ENCODE measurements at places on chromosomes 12 and 14.

DNA sequence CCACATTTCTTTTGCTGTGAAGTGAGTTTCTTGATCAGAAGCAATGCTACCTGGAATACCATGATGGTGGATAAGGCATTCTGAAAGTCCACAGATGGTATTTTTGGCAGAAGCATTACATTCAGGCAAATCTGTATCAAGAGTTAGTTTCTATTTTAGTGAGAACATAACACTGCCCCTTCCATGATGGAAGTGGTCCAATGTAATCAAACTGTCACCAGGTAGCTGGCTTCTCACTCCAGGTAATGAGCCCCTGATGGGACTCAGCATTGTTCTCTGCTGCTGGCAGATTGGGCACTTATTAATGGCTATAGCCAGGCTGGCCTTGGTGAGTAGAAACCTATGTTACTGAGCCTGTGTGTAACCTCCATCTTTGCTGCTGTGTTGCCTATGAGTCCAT, 80.7 kb downstream of the KCNA5 start:
- DNase-seq: no peak

- DNase-seq: no peak
Observed at GRCh38 chr14:28571636-28572035, 195.0 kb upstream of the FOXG1 start.

DNA sequence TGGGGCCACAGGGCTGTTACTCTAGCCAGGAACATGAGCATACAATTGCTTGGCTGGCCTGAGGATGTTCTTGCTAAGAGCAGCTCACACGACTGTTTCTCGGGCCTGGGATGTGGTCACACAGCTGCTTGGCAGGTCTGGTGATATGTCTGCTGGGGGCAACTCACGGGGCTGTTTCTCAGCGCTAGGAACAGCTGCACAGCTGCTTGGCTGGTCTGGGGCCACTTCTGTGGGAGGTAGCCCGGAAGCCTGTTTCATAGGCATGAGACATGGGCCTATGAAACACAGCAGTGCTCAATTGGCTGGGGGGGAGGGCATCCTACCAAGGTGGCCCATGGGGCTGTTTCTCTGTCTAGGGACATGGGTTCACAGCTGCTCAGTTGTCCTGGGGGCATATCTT, 73.4 kb upstream of the DDHD1 start:
- peak; percentile 69 for DNase-seq

- peak; percentile 37 for DNase-seq
Observed at GRCh38 chr12:93621986-93622385, 49.5 kb downstream of the SOCS2 start.

DNA sequence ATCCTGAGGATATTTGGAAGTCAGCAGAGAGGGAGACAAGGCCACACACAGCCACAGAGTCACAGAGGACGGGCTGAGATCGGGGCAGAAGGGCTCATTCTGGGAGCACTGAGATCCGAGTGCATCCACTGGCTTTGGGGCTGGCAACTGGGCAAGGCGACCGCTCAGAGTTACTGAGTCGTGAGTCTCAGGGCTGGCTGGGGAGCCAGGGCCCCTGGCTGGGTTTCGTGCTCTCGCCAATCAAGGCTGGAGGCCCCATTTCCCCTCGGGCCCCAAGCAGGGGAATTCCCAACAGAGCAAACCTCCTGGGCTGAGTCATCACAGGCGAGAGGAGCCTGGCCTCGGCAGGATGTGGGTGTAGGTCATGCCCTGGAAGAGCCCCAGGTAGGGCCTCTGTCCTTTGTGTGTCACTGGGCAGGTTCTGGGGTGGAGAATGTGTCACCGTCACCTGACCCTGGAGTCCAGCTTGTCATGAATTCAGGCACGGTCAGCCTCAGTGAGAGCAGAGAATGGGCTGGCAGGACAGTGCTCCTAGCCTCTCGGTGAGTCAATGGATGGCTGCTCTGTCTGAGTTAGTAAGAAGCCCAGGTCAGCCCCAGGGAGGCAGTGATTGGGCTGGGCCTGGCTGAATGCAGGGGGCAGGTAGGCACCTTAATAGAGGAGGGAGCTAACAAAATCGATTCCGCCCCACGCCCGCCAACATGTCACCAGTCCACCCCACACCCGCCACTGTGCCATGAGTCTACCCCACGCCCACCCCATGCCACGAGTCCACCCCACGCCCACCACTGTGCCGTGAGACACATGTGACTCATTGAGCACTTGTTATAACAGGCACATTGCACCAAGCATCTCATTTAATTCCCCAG, 16.9 kb downstream of the ASB2 start:
- peak; percentile 86 for DNase-seq

GRCh38 chr14:61625165-61625564, 70.1 kb upstream of the HIF1A start:
- DNase-seq: no peak

DNA sequence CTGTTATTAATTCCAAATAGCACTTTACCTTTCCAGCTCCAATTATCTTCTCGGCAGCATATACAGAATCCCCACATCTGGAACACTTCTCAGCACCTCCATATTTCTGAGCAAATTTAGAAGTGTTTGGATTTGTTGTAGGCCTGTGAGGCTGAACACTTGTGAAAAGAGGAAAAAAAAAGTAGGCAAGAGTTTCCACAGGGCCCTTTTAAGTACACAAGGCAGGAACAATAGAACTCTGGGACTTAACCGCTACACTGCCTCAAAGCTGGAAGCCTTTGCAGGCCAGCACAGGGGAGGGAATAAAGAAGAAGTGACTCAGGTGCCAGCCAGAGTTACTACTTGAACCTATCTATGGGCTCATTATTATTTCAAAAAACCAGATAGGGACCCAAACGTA, 18.6 kb downstream of the CSRP2 start:
- DNase-seq: no peak

GRCh38 chr12:33587784-33588712, 148.4 kb upstream of the SYT10 start:
- peak; percentile 93 for DNase-seq

- no peak for DNase-seq
Observed at GRCh38 chr14:74601982-74602381, 10.1 kb downstream of the LTBP2 start.

- DNase-seq: peak; percentile 77
Observed at GRCh38 chr14:69648480-69649451, 37.4 kb downstream of the SUSD6 start.

GRCh38 chr14:101353422-101353821, 207.9 kb upstream of the DIO3 start:
- DNase-seq: no peak

DNA sequence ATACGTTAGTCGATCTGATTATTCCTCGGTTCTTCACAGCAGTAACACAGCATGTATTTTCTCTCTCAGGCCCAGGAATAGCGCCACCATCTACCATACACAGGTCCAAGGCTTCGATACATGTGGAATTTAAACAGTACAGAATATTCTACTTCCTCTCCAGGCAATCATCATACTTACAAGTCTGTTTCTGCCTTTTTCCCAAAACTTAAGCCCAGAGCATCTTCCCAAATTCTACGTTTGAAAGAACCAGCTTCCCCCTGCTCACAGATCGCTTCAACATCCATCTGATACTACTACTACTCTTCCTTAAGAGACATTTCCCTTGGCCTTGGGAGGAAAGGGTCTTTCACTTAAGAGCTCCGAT, 626 bp downstream of the TXNDC16 start:
- peak; percentile 44 for DNase-seq

DNA sequence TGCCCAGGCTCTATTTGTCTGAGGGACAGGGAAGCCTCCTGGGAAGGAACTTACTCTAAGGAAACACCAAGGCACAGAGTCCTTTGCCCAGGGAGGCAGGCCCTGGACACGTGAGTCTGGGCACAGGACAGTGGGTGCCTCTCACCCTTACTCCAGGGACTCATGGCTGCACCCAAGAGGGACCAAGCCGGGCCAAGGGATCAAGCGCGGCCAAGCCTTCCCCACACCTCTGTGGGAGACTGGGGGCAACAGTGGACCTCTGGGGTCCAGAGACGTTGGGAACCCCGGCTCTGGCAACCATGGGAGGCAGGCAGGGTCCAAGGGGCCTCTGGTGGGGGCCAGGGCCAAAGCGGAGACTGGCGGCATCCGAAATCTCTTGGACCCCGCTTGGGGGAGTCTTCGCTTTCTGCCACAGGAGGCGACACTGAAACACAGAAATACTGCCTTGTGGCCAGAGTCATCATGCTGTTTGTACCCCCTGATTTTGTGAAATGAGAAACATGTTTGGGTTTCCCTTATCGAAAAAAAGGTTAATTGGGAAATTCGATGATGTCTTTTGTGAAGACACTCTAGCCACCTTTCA, 51.7 kb upstream of the BCL11B start:
- DNase-seq: no peak

GRCh38 chr12:59499774-59500173, 96.1 kb upstream of the SLC16A7 start:
- no peak for DNase-seq

- no peak for DNase-seq
Observed at GRCh38 chr14:51504669-51505068, 147.0 kb upstream of the FRMD6 start.

DNA sequence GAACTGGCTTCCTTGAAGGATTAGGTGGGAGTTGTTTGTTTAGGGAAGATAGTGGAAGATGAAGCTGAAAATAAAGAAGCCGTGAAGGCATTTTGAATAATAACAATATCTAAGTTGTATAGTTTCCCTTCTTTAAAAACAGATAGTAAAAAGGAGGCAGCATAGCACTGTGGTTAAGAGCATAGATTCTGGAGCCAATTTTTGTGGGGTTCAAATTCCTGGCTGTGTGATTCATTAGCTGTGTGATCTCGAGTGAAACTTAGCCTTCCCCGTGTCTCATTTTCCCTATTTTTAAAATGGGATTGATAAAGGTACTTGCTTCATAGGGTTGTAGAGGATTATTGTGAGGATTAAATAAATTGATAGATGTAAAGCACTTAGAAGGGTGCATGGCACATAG, 104.5 kb downstream of the MYRFL start:
- peak; percentile 27 for DNase-seq

GRCh38 chr12:57451233-57451778, 3.8 kb upstream of the INHBE start:
- no peak for DNase-seq

GRCh38 chr12:76708296-76708695, 55.6 kb upstream of the ZDHHC17 start:
- no peak for DNase-seq

GRCh38 chr14:65371784-65372183, 40.7 kb upstream of the FUT8 start:
- no peak for DNase-seq

GRCh38 chr12:102316723-102317122, 119.1 kb upstream of the PMCH start:
- no peak for DNase-seq

- DNase-seq: no peak
Observed at GRCh38 chr12:124318278-124319020, 23.6 kb downstream of the RFLNA start.

- no peak for DNase-seq
Observed at GRCh38 chr12:117685110-117685926, 283.5 kb downstream of the KSR2 start.

DNA sequence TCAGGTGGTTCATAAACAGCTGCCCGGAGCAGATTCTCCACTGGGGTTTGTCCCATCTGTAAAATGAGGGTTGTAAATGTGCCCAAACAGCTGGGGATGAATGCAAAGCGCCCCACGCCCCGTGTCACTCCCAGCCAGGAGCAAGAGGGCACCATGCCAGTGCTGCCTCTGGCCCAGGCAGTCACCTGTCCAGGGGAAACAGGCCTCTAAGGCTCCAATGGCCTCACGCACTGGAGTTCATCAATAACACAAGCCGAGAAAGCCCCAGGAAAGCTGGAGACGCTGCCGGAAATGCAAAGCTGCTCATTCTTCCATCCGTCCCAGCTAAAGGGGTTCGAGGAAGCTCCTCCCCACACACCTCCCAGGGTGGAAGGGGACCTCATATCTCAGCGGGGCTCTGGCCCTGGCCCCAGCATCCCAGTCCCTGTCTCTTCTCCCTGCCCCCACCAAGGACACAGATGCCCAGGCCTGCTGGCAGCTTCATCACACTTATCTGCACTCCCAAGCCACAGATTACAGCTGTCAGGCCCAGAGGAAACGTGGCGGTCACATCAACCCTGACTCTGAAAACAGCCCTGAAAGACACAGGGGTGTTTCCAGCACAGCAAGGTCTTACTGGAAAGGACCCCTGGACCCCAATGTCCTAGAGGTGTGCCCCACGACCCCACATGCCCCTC, 21.5 kb downstream of the SCARB1 start:
- no peak for DNase-seq

- peak; percentile 83 for DNase-seq
Observed at GRCh38 chr12:63955831-63956666, 111.5 kb downstream of the SRGAP1 start.

DNA sequence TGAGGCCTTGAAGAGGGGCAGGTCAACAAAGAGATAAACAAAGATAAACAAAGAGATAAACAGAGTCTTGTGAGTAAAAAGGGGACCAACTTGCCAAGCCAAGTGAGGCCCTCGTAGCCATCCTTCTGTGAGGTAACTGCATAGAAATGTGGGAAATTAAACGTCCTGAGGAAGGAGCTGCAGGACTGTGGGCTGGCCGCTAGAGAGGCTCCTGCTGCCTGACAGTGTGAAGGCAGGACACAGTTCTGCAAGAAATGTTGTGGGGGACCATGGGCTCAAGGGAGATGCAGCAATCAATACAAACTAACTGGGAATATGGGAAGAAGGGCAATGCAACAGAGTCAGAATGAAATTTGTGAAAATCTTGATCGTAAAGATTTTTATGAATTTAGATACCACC, 91.9 kb downstream of the SLC8A3 start:
- DNase-seq: peak; percentile 10

DNA sequence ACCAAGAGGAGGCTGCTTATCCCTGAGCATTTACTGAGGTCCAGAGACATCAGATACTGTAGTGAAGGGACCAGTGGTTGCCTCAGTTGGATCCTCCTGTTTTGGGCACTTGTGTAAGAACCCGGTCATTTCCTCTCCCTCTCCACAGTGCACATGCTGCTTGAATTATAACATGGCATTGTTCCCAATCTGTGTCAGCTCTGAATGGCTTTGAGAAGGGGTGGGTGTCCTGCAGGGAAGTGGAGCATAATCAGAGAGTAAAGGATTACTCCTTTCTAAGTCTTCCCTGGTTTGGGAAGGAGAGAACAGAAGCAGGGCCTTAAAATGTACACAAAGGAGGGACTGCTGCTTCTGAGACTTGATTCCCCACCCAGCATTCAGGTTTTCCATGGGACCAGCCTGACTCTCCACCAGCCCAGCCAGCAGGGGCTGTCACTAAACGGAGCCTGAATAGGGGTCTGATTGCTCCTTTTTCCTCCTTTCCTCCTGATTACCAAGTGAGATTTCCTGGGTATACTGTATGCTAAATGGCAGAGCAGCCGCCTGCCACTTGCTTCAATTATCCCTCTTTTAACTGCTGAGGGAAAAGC, 78.4 kb downstream of the NRXN3 start:
- DNase-seq: no peak

DNA sequence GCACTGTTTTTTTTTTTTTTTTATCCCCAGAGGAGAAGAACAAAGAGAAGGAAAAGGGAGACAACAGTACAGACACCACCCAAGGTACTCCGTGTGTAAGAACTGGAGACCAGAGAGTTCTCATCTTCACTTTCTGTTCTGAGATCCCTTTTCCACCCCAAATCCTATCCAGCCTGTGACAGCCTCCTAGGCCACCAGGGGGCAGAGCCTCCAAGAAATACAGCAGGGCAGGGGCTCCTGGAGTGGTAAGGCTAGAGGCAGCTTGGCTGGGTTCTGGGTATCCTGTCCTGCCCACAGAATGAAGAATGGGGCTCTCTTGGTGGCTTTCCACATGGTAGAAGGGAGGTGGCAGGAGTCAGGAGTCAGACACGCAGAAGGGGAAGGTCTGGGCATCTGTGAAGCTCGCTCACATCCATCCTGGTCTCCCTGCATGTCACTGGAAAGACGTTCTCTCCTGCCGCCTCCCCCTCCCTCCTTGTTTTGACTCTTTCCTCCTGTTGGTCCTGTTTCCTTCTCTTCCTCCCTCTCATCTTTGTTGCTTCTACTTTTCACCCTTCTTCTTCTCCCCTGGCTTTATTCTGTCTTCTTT, 12.0 kb downstream of the CLSTN3 start:
- peak; percentile 65 for DNase-seq

All from fibroblast of pulmonary artery (primary cell).